NCI-H2107 (cell line): ENCODE measurements at places on chromosomes 2 and 18.

DNA sequence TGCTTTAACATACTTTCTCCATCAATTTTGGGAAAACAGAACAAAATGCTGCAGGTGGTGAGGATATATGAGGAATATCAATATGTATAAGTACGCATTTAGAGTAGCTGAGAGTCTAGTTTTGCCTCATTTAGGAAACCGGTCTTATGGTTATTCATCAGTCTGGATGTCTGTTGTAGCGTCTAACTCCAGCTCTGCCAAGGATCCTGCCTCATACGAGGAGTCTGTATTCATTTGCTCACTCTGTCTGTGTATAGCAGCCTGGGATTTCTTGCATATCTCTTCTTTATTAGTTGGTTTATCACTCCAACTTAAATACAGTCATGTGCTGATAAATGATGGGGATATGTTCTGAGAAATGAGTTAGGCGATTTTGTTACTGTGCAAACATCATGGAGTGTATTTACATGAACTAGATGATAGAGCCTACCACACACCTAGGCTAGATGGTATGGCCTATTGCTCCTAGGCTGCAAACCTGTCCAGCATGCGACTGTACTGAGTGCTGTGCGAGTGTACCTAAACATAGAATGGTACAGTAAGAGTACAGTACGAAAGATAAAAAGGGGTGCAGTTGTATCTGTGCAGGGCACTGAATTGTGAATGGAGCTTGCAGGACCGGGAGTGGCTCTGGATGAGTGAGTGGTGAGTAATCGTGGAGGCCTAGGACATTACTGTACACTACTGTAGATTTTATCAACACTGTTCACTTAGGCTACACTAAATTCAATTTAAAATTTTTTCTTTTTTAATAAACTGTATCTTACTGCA lies 148.1 kb downstream of the ZNF407 start:
- DNase-seq: no peak

DNA sequence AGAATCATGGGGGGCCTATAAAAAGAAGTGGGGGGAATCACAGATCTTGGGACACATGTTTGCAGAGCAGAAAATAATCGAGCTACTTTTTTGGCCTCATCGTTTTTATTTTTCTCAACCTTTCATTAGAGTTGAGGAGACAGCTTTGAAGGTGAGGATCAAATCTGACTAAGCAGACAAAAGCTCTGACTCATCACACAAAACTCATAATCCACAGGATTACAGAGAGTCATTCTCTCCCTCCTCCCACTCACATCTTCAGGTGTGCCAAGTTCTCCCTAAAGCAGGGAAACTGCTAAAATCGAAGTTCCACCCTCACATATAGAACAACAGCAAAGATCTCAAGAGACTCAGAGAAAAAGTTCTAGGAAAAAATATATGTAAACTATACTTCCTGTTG lies 15.6 kb downstream of the BAZ2B start:
- no peak for DNase-seq

DNA sequence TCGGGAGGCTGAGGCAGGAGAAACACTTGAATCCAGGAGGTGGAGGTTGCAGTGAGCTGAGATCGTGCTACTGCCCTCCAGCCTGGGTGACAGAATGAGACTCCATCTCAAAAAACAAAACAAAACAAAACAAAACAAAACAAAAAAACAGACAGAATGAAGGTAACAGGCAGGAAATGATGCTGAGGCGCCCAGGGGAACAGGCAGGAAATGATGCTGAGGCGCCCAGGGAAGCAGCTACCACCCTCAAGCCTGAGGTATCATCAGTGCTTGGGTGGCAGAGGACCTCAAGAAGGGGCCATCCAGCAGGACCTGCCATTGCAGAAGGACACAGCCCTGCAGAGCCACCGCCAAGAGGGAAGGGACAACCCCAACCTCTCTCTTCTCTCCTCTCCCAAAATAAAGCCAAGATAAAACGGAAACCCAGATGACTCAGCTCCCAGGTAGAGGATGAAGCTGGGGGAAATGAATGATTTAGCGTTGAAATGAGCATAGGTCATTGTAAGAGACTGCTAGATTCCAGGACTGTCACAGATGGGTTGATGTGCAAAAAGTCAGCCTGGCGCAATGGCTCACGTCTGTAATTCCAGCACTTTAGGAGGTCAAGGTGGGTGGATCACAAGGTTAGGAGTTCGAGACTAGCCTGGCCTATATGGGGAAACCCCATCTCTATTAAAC lies 19.3 kb downstream of the SOWAHC start:
- DNase-seq: no peak

GRCh38 chr2:194494401-194494800 lies 1162.6 kb upstream of the SLC39A10 start:
- DNase-seq: no peak

DNA sequence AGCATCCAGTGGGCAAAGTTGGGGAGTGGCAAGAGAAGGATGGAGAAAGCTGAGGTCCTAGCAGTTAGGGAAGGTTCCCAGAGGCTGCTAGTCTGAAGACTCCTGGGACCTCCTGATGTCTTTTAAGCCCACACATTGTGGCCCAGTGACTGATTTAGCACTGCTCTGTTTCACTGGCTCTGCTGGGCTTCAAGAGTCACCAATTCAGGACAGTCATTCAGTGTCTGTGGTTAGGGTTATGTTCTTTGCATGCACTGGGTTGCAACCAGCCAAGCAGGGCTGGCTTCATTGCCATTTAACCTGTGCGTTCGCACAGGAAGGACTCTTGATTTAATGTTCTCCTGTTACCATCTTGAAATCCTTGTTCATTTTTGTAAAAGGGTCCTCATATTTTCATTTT lies 199.2 kb downstream of the ICOS start:
- no peak for DNase-seq

- no peak for DNase-seq
These were observed 376.5 kb downstream of the TMEM182 start for GRCh38 chr2:103138123-103138901.

DNA sequence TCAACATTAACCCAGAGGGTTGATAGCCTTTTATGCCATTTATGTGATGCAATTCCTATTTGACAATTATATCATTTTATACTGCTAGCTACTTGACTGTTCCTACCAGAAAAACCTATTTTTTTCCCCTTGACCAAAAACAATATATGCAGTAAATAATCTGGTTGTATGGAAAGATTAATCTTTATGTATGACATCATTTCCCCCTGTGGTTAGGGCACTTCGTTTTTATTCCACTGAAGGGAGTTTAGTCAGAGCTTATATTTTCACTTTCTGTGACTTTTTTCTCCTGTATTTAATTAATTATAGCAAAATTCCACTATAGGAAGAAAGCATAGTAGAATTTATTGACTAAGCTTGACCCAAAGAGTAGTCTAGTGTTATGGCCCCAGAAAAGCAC lies 107.6 kb downstream of the HAUS1 start:
- DNase-seq: no peak

DNA sequence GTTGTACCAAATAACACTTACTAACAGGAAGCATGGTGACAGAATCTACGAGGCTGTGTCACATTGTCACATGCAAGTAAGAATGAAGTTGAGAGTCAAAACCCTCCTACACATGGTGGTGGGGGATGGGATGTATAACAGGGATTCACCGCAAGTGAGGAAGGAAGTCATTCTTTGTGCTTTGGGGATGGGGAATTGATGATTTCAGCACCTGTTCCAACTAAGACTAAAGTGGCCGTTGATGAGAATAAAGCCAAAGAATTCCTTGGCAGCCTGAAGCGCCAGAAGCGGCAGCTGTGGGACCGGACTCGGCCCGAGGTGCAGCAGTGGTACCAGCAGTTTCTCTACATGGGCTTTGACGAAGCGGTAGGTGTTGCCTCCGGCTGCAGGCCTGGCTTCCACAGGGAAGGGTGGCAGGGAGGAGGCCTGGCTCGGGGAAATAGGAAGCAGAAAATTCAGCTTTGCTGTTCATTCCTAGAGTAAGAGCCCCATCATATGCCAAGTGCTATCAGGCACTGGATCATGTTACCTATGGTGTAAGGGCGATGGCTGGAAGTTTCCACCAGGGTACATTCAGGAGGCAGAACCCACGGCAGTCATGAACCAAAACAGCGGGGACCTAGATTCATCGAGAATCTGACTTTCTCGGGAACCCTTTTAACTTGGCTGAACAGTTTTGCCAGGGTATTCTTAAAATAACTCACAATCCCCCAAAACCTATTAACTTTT lies 120.3 kb downstream of the UXS1 start:
- DNase-seq: no peak

DNA sequence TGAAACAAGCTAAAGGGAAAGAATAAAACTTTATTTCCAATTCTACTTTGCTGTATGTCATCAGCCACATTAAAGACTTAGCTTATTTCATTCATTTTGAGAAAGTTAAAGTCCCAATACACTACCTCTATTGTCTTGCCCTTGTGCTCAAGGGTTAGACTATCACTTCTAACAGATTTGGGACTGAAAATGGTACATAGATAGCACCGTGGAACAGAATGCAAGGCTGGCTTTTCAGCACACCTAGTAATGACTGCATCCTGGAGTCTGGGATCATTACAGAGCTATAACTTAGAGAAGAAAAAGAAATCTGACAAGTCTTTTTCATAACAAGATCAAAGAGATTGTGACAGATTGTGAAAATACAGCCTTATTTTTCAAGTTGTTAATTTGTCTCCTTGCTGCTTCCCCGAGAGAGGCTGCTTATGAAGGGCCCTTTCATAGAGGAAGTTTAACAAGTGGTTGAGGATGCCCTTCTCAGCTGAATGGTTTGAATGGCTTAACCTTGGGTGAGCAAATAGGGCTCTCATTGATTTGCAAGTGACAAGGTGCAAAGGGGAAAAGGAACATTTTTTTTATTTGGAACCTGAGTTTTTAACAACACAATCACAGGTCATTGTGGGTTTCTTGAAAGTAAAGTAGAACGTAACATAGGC lies 371.8 kb downstream of the EPHA4 start:
- no peak for DNase-seq

GRCh38 chr2:194992648-194993047 lies 664.4 kb upstream of the SLC39A10 start:
- no peak for DNase-seq

DNA sequence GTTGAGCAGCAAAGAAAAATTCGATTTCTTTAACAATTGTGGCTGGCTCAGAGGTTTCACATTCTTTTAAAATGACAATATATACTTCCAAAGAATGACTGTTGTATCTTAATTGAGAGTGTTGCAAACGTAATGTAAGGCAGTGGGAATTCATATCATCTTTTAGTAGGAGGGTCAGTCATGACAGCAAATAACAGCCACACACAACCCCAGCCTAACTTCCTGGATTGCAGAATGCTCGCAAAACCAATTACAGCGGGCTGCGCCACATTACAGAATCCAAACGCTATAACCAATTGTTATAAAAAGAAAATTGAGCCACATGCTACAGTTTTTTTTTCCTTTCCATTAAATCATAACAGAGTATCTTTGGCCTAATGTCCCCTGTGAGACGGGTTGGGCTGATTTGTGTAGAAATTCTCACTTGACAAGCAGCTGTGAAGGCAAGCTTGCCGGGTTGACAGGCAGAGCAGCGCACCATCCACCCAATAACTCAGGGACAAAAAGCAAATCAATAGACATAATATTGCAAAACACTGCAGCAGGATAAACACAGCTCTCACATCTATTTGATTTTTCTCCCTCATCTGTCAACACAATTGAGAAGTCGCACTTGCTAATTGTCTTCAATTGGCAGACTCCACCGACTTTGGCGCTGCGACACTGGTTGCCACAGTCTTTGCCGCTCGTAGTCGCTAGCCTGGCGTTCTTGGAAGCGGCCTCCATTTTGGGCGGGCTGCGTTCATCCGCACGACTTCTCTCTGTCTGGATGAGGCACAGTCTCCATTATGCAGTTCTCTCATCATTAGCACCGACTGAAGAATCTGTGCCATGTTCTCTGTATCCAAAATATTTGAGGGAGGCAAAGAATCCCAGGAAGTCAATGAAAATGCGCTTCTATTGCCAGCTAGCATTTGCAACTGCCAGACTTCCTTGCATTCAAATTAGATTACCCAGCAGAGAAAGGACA lies 95.0 kb upstream of the CCDC68 start:
- DNase-seq: no peak

- no peak for DNase-seq
These were observed 150.0 kb upstream of the GALNT5 start for GRCh38 chr2:157107460-157107859.

- no peak for DNase-seq
These were observed 184.8 kb downstream of the SEPTIN10 start for GRCh38 chr2:109428841-109429566.

- no peak for DNase-seq
These were observed 41.3 kb downstream of the RRM2 start for GRCh38 chr2:10163498-10164486.

DNA sequence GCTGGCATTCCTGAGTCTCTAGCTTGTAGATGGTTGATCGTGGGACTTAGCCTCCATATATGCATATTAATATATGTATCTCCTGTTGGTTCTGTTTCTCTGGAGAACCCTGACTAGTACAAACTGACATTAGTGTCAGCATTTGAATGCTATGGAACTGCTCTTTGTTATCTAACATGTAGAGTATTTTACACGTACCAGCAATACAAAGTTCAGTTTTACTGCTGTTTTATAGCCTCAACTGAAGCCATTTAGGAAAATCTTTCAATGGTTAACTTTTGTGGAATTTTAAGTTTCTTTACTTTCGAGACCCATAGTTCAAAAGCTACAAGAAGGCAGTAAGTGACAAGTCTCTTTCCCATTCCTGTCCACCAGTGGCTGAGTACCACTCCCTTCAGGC lies 418.4 kb downstream of the NUP35 start:
- DNase-seq: no peak

DNA sequence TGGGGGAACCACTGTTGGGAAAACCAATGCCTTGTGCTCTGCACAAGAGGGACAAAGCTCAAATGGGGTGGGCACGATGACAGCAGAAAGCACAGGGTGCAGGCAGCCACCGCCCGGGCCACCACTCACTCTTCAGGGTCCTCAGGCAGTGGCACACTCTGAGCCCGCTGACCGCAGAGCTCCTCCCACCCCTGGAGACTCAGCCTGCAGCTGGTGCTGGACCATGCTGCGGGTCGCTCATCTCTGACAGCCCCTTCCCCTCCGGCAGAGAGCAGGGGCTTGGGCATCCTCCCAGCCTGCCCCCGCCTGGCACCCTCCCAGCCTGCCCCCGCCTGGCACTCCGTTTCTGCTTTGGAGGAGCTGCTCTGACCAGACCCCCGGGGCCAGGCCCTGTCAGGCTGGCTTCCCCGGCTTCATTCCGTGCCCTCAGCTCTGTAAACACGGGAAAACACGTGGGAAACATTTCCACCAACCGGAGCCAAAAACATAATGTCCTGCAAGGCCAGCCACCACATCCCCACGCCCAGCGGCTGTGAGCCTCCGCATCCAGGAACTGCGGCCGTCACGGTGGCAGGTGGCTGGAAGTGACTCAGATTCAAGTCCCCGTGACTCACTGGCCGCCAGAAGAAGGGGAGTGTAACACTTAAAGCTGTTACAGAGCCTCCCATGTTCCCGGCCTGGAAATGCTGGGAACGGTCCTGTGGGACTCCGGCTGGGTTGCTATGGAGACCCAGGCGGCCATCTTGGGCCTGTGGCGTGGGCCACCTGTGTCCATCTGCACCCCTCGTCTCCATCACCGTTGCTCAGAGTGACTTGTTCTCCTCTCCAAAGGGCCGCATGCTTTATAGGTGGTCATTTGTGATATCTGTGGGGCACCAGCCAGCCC lies 6.8 kb upstream of the SNED1 start:
- peak; percentile 50 for DNase-seq

GRCh38 chr2:178287652-178288344 lies 93.5 kb downstream of the OSBPL6 start:
- no peak for DNase-seq
